AG10803 (cell line): ENCODE measurements at places on chromosomes 6 and 20.

- DNase-seq, result peak; percentile 3
Observed at GRCh38 chr6:165545806-165546205, 117.2 kb downstream of the PDE10A start.

GRCh38 chr6:28635547-28636158 is 110.0 kb downstream of the GPX5 start:
- no peak for DNase-seq

- no peak for DNase-seq
Observed at GRCh38 chr20:64149141-64149540, 15.1 kb upstream of the MYT1 start.

DNA sequence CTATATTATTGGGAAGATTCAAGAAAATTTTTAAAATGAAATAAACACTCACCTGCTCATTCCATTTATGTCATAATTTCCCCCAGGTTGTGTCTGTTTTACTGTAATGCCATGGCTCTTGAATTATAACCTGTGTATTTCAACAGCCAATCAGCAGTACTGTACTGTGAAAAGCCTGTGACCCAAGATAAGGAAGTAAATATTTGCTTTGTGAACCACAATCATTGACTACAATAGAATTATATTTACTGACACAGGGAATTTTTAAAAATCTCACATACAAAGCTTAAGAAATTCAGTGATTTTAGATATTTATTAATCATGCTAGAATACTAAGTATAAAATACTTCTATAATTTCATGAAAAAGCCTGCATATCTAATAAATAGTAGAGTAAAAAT is 6.0 kb downstream of the RGS17 start:
- no peak for DNase-seq

DNA sequence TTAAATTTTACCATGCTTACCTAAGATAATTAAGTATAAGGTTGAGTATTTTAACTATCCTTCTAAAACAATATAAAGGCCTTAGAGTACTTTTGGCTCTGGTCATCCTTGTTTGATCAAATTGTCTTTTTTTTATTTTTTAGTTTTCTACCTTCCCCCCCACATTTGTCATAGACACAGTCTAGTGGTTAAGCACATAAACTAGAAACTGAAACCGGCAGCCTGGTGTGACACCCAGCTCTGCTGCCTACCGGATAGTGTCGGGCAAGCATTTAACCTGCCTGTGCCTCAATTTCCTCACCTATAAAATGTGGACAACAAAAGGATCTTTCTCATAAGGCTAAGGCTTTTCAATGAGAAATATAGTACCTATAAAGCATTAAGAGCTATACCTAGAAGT is 21.6 kb upstream of the TULP4 start:
- no peak for DNase-seq

DNA sequence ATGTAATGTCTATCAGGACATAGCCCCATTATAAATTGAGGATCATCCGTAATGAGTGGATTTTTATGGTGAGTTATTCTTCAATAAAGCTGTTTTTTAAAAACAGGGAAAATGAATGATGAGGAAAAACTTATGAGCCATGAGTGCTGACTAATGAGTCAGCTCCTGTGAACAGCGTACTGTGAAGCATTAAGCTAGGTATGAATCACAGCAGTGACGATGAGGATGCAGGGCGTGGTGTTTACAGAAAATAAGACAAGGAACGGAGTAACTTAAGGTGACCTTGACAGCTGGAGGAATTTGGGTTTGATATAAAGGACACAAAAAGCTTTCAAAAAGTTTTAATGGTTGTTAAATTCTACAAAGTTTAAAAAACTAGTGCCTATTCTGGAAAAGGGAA is 96.3 kb downstream of the FOXF2 start:
- peak; percentile 80 for DNase-seq

GRCh38 chr6:93394471-93394870 is 24.9 kb downstream of the EPHA7 start:
- DNase-seq, result no peak

- DNase-seq, result no peak
Observed at GRCh38 chr6:143516690-143517446, 5.3 kb upstream of the FUCA2 start.

DNA sequence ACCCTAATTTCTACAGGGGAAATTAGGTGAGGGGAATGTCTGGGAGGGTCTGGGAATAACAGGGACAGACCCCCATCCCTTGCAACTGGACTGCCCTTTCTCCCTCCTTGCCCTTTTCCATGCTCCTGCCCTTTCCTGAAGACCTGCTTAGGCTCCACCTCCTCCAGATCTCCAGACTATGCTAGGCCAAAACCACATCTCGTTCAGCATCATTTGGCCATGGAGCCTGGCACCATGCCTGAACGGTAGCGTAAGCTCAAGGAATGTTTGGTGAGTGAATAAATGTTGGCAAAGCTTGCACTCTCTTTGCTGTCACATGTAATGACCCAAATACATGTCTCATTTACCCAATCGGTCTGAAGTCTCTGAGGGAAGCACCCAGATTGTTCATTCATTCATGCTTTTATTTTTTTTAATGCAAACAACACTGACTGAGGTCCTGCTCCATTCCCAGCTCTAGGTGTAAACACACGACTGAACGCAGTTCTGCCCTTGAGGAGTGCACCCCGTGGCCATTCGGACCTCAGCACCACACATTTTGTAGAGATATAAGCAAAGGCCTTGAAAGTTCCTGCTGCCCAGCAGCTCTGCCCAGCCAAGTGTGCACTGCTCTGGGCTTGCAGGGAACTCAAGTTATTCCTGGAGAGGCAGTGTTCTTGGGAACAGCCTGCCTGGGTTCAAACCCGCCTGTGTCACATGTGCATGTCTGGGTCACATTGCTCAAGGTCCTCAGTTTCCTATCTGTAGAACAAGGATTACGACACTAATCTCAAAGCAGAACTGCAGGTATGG is 1.1 kb upstream of the GRM4 start:
- DNase-seq, result peak; percentile 58

DNA sequence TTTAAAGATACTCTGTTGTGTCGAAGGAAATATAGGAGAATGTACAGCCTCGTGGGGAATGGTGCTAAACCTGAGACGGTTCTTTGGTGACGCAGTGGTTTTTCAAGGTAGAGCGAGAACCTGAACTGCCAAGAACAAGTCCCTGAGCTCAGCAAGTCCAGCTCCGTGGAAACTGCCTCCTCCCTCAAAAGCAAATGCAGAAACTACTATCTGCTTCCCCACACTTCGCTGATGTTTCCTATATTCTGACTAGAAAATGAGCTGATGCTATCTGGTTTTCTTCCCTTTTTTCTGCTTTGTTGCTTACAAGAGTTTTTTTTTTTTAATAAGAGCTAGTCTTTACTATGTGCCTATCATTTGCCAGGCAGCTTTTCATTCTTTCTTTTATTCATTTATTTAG is 85.3 kb upstream of the LY86 start:
- no peak for DNase-seq

DNA sequence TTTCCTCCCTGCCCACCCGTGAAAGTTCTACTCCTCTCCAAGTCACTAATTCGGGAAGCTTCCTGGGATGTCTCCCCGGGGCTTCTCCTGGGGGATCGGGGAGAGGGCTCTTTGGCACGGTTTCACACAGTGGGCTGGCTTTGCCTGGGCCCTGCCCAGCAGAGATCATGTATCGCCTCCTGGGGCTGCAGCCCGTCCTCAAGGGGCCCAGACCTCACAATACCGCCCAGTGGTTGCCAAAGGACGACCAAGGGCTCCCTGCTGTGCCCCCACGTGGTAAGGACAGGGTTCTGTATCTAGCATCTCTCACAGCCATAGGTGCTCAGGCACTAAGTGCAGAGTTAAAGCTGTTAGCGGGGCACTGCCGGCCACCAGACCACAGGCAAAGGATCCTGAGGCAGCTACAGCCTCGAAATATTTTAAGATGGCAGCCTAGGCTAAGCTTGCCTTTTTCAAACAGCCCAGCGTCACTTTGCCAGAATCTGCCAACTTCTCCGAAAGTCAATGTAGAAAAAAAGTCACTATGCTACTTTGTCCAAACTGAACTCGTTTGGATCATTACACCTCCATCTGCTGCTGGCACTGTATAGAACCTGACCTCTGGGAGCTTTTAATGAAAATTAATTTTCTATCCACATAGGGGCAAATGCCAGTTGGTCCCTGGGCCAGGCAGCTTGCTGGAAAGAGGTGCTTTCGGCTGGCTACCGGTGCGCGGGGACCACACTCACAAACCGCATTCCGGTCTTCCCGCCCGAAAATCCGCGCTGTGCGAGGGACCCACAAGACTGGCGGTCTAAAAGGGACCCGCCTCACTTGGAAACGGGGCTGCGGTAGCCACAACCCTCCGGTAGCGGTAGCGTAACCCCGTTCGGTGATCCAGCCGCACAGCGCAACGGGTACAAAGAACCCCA is 1.3 kb upstream of the NNAT start:
- DNase-seq, result no peak

DNA sequence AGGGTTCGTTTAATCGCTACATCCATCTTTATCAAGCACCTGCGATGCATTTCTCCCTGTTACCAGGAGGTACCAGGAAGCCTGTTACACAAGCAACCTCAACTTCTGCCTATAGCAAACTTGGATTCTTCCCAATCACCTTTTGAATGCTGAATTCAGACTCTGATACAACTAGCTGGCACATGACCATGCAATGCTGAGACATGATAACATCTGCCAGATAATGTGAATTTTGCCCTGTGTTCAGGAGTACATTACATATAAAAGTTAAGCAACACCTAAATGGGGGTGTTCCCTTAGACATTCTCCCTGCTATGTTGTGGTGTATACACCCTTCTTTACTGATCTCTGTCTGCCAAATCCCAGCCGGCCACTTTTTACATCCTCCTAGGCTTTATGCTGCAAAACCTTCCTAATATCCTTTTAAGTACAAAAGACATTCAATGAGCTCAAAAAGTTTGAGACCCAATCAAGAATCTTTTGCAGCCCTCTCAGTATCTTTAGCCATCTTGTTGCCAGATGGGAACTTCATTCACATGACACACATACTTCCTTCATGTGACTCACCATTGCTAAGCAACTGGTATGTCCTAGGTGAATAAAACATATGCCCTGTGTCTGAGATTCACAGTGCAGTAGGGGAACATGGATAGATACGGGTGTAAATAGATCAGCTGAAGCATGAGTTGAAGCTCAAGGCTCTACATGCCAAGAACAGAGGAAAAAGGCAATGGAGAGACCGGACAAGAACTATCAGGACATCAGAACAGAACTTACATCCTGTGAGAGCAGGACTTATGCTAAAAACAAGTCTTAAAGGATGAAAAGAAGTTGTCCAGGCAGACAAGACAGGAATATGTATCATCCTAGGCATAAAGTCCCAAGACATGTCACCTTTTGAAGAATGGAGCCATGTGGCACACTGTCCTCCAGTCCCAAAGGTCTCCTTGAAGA is 84.3 kb downstream of the ZHX3 start:
- peak; percentile 97 for DNase-seq

- no peak for DNase-seq
Observed at GRCh38 chr6:107491138-107491609, 1.3 kb downstream of the SOBP start.

- no peak for DNase-seq
Observed at GRCh38 chr20:46084805-46085178, 5.0 kb downstream of the NCOA5 start.

GRCh38 chr6:131427434-131428058 is 145.5 kb upstream of the ARG1 start:
- DNase-seq, result no peak

DNA sequence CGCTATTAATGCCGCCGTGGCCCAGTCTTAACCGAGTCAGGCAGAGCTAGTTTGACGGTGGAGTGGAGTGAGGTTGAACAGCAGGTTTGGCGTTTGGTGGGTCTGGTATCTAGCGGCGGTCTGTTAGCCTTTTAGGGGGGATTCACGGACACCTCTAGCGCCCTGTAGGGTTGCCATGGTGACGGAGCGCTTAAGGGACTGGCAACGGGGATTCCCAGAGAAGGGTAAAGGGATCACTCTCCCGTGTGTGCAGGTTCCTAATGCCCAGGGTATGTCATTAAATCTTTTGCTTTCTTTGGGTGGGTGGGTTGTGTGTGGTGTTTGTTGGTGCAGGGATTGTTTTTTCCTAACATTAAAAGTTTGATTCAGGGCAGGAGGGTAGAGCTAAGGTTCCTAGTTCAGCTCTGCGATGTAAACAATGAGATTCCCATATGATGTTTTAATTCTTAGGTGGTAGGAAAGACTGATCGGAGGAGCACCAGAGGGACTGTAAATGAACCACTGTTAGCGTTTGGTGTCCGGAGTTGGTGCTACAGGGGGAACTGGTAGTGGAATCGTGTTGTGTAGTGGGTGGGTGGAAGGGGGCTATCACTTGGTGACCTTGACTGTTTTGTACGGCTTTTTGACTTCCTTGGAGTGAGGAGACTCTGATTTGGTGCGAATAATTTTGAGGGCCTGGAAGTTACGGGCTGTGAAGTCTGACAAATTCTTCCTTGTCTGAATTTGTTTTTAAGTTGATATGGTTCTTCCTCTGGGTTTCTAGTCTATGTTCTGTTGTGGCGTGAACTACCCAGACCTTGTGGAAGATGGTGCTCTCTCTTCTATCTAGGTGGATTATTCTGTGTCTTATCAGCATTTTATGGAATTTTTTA is 5.0 kb downstream of the BRD2 start:
- DNase-seq, result peak; percentile 31

DNA sequence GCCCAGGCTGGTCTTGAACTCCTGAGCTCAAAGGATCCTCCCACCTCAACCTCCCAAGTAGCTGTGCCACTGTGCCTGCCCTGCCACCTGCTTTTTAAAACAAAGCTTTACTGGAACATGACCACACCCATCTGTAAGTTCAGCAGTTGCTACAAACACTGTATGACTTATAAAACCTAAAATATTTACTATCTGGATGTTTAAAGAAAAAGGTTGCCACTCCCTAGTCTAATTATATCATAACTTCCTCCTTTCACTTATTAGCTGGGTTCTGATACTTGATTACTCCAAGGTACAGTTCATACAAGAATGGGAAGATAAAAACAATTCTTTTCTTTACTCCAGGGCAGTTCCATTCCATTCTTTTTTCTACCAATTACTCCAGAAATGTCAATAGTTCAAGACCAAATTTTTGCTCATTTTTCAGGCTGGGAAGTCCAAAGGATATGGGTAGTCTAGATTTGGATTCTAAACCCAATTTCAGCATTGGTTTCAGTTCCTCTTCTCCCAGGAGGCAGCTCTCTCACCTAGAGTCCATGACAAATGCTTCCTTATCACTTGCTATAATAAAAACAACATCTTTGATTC is 63.1 kb downstream of the SEC63 start:
- peak; percentile 1 for DNase-seq

DNA sequence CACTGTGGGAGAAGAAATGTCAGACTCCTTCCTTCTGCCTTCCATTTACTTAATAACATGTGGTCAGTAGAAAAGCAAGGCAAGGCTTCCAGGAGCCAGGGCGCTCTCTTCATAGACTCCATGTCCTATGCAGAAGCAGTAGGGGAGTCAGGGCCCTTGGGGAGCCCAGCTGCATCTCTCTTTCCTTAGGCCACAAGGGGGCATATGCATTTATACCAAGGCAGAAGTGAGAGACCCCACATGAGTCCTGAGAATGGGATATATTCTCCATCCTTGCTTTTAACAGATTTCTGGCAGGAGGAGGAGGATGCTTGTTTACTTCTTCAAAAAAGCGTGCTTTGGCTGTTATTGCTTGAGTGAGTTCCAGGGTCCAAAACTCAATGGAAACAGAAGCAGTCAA is 198.5 kb downstream of the HIVEP2 start:
- DNase-seq, result no peak
